ENCODE measurements at places on chromosomes 16 and 17.

- DNase-seq = no peak
Measured at GRCh38 chr16:64406770-64407181, 715.1 kb downstream of the CDH11 start.

GRCh38 chr16:8686031-8686621, 11.7 kb downstream of the ABAT start:
- DNase-seq = peak; percentile 49

GRCh38 chr17:67602974-67603373, 114.8 kb upstream of the NOL11 start:
- peak; percentile 42 for DNase-seq

- DNase-seq = no peak
Measured at GRCh38 chr16:73034374-73034773, 13.6 kb downstream of the ZFHX3 start.

- peak; percentile 69 for DNase-seq
Measured at GRCh38 chr17:2926019-2926650, 129.9 kb downstream of the RAP1GAP2 start.

GRCh38 chr17:48006936-48007709, 30.5 kb downstream of the COPZ2 start:
- DNase-seq = no peak

GRCh38 chr17:34652021-34652555, 72.7 kb downstream of the TMEM132E start:
- DNase-seq = no peak

- no peak for DNase-seq
Measured at GRCh38 chr17:51016099-51016498, 104.6 kb downstream of the SPAG9 start.

All from SK-N-SH (cell line).